Hematopoietic multipotent progenitor cell treated with erythropoietin and hydrocortisone succinate and interleukin-3 and kit ligand, for 6 days (in vitro differentiated cells): ENCODE measurements at places on chromosomes 4 and X.

GRCh38 chr4:125013891-125014290 lies 300.9 kb upstream of the FAT4 start:
- DNase-seq, result no peak

- no peak for DNase-seq
Measured at GRCh38 chr4:7275067-7275466, 82.7 kb downstream of the SORCS2 start.

GRCh38 chr4:8533274-8533865 lies 46.8 kb upstream of the GPR78 start:
- DNase-seq, result no peak

GRCh38 chr4:48841045-48841827 lies 10.3 kb downstream of the OCIAD1 start:
- no peak for DNase-seq

GRCh38 chr4:41611124-41611838 lies 73.3 kb downstream of the LIMCH1 start:
- no peak for DNase-seq

GRCh38 chr4:10655968-10656367 lies 28.6 kb downstream of the CLNK start:
- DNase-seq, result no peak

DNA sequence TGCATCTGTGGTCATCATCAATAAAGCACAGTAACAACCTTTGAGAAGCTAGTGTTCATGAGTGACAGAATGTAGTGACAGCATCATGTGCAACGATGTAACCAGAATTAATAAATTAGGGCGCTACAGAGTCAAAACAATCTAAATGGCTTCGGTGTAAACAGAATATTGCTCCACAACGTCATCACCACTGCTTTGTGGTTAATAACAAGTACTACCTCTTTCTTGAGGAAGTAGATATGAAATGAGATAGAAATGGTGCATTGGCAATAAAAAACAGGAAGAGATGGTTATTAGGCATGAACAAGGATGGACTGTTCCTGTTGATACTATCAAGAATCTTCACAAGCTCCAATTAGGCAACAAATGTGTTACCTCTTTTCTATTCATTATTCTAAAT lies 8.7 kb upstream of the PDHA2 start:
- DNase-seq, result peak; percentile 60

DNA sequence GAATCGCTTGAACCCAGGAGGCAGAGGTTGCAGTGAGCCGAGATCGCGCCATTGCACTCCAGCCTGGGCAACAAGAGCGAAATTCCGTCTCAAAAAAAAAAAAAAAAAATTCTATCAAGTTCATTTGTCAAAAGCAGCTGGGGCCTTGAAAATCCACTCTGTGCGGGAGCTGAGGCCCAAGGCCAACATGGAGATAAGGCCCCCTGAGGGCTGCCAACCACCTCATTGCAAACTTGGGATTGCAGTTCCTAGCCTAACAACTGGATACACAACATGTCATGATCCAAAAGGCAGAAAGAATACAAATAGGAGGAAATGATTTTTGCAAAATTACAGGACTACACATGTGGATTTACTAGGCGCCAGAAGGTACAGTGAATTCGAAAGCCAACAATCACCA lies 22.5 kb upstream of the PRDX4 start:
- no peak for DNase-seq

GRCh38 chr4:133866328-133866699 lies 335.3 kb downstream of the PABPC4L start:
- no peak for DNase-seq

- peak; percentile 30 for DNase-seq
Measured at GRCh38 chr4:55445921-55446577, 50.3 kb downstream of the TMEM165 start.

DNA sequence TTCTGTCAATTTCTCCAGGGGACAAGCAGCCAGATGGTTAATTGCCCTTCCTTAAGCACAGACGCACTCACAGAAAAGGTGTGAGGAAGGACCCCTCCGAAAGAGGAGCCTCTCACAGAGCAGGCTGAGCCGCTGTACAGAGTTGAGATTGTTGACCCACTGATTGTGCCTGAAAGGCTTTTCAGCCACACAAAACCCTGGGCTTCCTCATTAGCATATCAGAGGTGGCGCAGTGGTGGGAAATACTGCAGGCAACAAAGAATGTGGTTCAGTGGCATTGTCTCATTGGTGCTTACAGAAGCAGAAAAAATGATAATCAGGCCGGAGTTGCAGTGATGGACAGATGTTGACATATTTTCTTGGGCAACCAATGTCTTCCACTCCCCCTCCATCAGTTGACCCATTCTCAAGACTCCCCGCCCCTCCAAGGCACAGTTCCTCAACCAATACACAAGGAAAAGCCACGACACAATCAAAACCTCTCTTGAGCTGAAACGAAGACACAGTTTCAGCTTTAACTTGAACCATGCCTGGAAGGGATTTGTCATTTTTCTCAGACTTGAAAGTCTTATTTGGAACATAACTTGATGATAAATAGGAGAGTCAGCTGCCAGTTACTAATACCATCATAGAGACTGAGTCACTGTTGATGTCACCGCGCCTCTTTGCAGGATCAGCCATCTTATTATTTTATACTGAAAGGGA lies 53.1 kb downstream of the ATXN3L start:
- no peak for DNase-seq

GRCh38 chrX:115912372-115912897 lies 258.1 kb upstream of the AGTR2 start:
- DNase-seq, result peak; percentile 1

GRCh38 chrX:9163214-9163709 lies 129.3 kb upstream of the FAM9B start:
- DNase-seq, result no peak

DNA sequence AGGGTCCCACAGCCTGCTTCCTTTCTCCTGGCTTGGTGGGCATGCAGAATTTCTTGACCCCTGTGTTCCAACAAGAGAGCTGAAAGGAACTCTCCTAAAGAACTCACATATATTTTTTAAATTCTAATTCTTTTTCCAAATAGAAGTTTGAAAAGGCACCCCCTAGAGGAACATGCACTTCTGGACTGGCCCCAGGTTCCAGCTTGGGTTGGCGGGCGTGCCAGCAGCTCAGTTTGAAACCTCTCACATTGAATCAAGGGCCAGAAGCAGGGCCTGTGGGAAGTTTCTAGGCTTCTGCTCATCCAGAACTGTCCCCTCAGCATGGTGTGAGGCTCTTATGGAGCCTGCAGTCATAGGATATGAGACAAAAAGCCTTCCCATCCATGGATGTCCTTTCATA lies 132.6 kb downstream of the ATG4A start:
- DNase-seq, result no peak

GRCh38 chrX:119900976-119901375 lies 5.3 kb downstream of the AKAP14 start:
- DNase-seq, result no peak

- no peak for DNase-seq
Measured at GRCh38 chrX:38494239-38494823, 67.0 kb upstream of the TSPAN7 start.

GRCh38 chr4:158513256-158513655 lies 8.4 kb upstream of the RXFP1 start:
- DNase-seq, result peak; percentile 34

DNA sequence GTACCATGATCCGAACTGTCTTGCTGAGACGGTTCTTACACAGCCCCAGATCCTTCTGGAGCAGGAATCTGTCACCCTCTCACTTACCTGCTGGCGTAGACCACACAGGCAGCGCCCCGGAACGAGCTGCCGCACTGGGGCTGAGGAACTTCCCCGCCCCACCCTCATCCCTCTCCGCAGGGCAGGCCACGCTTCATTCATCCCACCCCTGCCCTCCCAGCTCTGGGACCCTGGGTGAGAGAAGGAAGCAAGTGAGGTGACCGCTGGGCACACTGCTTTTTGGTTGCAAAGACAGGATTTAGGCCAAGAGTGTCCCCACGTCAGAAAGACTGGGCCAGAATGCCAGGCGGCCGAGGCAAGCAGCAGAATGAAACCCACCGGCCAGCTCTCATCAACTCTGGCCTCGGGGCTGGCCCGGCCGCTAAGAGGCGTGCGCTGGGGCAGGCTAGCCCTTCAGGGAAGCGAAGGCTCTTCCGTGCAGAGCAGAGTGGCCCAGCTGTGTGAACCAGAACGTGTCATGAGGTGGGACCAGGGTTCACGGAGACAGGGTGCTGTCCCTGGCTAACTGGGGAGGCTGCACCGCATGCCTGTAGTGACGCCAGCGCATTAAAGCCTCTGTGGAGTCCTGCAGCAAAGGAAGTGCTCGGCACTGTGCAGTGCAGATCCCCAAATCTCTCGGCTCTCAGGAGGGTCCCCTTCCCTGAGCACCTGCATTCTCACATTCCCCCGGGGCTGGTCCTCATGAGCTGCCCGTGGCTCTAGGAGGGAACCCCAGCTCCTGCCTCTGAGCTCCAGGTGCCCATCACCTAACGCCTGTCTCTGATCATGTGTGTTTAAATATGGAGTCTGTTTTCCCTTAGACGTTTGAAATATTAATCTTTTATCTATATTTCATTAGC lies 6.4 kb downstream of the LRPAP1 start:
- DNase-seq, result no peak

DNA sequence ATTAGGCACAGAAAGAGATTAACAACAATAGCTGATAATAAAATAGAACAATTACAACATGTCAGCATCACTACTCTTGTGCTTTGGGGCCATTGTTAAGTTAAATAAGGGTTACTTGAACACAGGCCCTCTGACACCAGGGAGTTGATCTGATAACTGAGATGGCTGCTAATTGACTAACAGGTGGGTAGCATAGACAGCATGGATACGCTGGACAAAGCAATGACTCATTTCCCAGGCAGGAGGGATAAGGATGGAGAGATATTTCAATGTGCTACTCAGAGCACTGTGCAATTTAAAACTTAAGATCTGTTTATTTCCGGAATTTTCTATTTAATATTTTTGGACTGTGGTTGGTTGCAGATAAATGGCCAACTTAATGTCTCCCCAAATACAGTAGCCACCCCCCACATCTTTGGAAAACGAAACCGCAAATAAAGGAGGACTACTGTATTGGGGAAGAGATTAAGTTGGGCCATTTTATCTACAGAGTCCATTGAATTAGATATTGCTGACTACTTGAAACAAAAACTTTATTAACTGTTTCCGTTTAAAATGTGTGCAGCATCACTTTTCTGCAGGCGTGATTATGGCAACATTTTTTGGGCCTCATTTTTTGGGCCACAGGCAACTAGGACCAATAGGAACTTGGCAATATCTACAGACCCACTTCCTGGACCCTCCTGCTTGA lies 200.6 kb upstream of the KLF3 start:
- DNase-seq, result no peak

DNA sequence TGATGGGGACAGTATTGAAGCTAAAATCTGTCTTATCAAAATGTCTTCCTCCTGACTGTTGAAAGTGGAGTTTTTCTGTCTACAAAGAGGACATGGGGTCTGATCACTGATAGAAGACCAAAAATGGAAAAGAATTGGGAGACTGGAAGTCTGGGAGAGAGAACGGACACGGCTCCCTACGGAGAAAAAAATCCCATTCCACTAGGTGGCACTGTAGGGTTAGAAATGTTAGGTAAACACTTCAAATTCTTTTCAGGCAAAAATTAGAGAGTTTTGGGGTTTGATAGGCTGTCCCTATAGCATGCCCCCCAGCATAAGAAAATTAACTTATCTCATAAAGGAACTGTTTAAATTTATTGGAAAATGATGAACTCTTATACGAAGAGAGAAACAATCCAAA lies 200.5 kb downstream of the FAM133A start:
- peak; percentile 48 for DNase-seq

GRCh38 chr4:76823495-76823894 lies 74.4 kb downstream of the SOWAHB start:
- DNase-seq, result no peak

DNA sequence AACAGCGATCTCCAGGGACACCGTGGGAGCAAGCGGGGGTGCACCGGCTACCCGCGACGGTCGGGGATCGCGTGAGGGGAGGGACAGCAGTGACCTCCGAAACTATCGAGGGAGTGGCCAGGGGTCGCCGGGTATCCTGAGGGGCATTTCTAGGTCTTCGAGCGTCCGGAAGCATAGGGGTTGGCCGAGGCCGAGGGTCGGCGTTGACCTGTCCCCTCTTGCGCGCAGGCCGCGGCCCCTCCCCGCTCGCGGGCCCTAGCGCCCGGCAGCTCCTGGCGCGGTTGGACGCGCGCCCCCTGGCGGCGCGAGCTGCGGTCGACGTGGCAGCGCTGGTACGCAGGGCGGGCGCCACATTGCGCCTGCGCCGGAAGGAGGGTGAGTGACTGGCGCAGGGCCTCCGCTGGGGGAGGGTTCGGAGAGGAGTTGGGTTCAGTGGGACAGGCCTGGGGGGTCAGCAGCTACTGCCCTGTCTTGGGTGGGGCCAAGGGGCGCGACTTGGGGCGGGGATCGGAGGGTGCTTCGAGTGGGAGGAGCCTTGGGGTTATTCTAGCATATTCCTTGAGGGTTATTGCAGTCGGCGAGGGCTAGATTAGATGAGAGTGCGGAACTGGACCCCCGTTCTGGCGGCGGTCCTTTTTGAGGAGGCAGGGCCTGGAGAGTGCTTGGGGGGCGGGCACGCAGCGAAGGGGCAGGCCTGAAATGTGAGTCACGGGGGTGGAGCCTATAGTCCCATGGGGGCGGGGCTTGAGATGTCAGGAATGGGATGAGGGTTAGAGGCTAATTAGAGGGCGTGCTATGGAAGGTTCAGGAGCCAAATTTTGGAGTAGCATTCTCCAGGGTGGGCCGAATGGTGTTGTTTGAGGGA lies 1.2 kb downstream of the MAGIX start:
- peak; percentile 93 for DNase-seq

- DNase-seq, result no peak
Measured at GRCh38 chrX:23436875-23437274, 102.2 kb downstream of the PTCHD1 start.

- DNase-seq, result no peak
Measured at GRCh38 chr4:139563515-139563914, 7.5 kb upstream of the SETD7 start.

GRCh38 chrX:13463608-13464007 lies 105.8 kb upstream of the EGFL6 start:
- DNase-seq, result peak; percentile 21

DNA sequence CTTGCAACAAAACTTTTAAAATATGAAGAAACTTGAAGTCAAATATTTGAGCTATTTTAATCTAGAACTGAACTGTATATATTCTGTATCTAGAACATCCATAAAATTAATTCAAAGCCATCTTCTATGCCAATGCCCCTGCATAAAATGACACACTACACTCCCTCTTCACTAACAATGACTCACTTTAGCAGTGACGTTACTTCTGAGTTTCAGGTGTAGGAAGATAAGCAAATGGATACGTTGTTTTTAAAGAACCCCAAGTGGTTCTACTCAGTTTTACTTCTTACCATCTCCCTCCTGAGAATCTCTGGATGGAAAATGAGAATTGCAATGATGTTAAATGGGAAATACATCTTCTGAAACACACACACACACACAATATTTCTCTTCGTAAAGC lies 45.2 kb downstream of the CXXC4 start:
- no peak for DNase-seq

- DNase-seq, result peak; percentile 16
Measured at GRCh38 chr4:94758141-94758699, 465 bp downstream of the BMPR1B start.

GRCh38 chrX:47817421-47817820 lies 19.3 kb upstream of the ZNF81 start:
- DNase-seq, result peak; percentile 76
